ENCODE measurements at places on chromosomes 13 and 19. TPM values are rescaled to one million over a fixed set of nuclear protein-coding genes. Genes with fewer than 3 reads are reported as not detected.
A peak's percentile ranks its signal among the peaks of the same experiment; 100 is the strongest.

GRCh38 chr13:25699600-25699999 lies 327.8 kb downstream of the ATP8A2 start:
- no peak for DNase-seq

DNA sequence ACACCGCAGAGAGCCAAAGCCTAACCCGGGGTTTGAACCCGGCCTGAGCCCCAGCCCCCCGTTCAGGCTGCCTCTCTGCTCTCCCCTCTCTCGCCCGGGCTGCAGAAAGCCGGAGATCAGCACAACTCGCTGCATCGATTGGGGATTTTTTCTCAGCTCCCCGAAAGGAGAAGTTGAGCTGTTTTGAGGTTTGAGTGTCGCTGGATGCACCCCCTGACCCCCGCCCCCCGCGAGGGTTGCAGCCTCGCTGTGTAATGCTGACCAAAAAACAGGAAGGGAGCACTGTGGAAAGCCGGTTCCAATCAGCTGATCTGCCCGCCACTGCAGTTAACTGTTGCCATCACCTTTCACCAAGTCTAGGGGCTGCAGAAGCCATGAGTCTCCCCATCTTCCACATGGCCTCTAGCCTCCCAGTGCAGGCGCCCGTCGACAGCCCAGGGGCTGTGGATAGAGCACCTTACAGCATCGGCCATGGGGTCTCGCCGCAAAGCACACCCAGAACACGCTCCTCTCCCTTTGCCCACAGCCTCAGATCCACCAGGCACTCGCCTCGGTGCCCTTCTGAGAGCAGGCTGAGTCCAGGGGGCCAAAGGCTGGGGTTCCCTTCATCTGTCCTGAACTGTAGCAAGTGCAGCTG lies 34.5 kb downstream of the MYO9B start:
- DNase-seq: no peak

The KLK1 gene
- not detected for total RNA-seq

The ZNF575 gene
- not detected for total RNA-seq

GRCh38 chr19:10637894-10638293 lies 12.5 kb downstream of the SLC44A2 start:
- DNase-seq: no peak

- DNase-seq: no peak
These were observed 6.8 kb upstream of the SCN1B start for GRCh38 chr19:35023428-35023827.

GRCh38 chr19:45901432-45901911 lies 941 bp downstream of the MYPOP start:
- no peak for DNase-seq

The SCN1B gene
- total RNA-seq: 9.3 TPM

DNA sequence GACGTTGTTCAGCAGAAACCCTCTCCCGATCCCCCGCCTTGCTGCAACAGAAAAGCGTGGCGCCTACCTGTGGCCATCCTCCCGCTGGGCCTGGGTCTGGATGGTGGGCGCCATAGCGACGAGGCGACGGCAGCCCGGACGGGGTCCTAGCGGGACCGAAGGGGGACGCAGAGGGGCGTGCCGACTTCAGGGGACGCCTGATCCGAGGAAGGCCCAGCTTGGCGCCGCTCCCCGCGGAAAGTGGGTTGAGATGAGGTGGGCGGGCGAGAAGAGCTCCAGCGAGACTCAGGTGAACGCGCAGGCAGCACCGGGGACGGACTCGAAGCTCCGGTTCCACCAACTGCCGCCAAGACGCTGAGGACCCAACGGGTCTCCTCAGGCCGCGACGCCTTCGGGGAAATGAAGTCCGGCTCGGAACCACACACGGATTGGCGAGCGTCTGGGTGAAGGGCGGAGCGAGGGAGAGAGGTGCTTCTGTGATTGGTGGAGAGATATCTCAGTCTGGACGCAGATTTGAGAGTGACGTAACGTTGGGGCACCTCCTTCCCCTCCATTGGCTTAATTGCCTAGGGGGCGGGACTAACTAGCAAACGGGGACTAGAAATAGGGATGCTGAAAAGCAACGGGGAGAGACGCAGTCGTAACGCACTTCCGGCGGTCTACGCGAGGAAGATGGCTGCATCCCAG lies at the start of the genes MED29 and PAF1:
Gene MED29 (plus strand): TSS at position 628 of the 687 bp plus-strand sequence. CDS start 45 bp downstream, at position 673.
Gene PAF1 (minus strand): TSS at position 356 of the 687 bp plus-strand sequence. CDS start 242 bp downstream, at position 114.
- peak; percentile 100 for DNase-seq

DNA sequence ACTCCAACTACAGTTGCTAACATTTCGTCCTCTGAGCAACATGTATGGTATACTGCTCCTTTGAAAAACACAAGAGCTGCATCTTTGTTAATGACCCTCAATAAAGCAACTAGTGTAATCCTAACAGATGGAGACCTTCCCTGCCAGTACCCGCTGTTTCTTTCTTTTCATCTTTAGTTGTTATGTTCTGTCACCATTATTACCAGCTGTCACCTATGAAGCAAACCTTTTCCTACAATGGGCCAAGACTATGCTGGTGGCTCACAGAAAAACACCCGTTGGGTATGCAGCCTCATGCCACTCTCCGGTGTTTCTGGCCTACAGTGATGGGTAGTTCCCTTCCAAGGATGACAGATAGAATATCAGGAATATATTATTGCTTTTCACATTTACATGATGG lies 29.7 kb upstream of the CYSLTR2 start:
- DNase-seq: no peak

The LACC1 gene
- total RNA-seq: 2.8 TPM

- no peak for DNase-seq
These were observed 21.7 kb upstream of the TFDP1 start for GRCh38 chr13:113562844-113563243.

The KIRREL2 gene
- 0.19 TPM for total RNA-seq

The MBD3L3 gene
- total RNA-seq: not detected

Measured in H4 (cell line).